ENCODE measurements at places on chromosomes 11 and 22.

DNA sequence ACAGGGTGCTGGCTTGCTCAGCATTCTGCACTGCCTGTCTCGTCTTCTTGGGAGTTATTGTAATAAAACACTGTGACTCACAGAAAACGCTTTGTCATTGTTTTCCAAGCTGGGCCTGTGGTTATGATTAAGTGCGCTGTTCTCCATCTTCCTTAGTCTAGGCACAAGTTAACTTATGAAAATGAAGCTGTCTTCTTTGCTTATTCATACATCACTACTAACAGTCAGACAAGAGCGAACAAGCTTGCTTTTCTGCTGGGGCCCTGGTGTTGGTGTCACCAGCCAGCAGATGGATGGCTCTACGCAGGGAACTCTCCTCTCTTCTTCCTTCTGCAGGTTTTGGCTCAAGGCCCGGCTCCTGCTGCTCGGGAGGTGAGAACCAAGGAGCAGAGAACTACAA lies 380.1 kb upstream of the SYN3 start:
- no peak for DNase-seq

- no peak for DNase-seq
Observed at GRCh38 chr11:64533501-64533900, 57.5 kb upstream of the SLC22A12 start.

GRCh38 chr11:119421351-119421750 lies 1.6 kb downstream of the THY1 start:
- no peak for DNase-seq

- DNase-seq = no peak
Observed at GRCh38 chr11:92284558-92284957, 59.9 kb downstream of the FAT3 start.

GRCh38 chr22:20741634-20742581 lies 32.0 kb upstream of the SERPIND1 start:
- DNase-seq = no peak

- peak; percentile 29 for DNase-seq
Observed at GRCh38 chr11:2213384-2213842, 41.8 kb upstream of the TH start.

DNA sequence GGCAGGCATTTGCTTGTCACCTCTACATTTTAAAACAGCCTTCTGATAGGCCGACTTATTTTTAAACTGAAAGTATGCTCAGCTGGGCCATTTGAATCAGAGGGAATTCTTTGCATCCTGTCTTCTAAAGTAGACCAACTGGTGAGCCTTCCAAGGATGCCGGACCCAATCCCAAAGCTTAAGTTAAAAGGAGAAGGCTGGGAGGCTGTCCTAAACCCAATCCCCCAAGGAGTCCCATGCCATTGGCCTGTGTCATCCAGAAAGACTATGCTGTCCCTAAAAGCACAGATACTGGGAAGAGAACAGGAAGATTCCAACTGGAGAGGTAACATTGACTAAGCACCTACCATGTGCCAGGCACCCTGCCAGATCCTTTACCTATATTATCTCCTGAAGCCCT lies 18.0 kb downstream of the TENM4 start:
- no peak for DNase-seq

- DNase-seq = no peak
Observed at GRCh38 chr11:8832571-8833260, 78.3 kb upstream of the AKIP1 start.

- DNase-seq = no peak
Observed at GRCh38 chr11:65502555-65503367, 3.9 kb downstream of the MALAT1 start.

- DNase-seq = no peak
Observed at GRCh38 chr22:50022171-50022819, 9.7 kb upstream of the IL17REL start.

- no peak for DNase-seq
Observed at GRCh38 chr11:16406226-16406625, 49.9 kb upstream of the SOX6 start.

- no peak for DNase-seq
Observed at GRCh38 chr11:88594274-88594950, 256.9 kb upstream of the CTSC start.

GRCh38 chr11:68009391-68010089 lies 587 bp upstream of the ALDH3B1 start:
- DNase-seq = no peak

DNA sequence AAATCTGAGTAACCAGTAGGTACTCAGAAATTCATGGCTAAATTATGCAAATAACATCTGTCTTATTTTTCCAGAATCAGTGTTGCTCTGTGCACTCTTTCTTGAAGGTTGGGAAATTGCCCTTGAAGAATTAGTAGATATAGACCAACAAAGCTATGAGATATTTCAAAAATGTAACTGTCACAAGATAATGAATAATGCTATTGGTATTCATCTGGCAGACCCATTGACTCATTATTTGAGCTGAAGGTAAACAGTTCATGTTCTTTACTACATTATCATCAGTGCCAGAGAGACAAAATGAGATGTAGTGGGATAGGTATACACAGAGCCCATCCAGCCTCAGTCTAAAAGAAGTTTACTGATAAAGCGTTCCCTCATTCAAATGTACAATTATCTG lies 274.7 kb downstream of the CASP12 start:
- no peak for DNase-seq

DNA sequence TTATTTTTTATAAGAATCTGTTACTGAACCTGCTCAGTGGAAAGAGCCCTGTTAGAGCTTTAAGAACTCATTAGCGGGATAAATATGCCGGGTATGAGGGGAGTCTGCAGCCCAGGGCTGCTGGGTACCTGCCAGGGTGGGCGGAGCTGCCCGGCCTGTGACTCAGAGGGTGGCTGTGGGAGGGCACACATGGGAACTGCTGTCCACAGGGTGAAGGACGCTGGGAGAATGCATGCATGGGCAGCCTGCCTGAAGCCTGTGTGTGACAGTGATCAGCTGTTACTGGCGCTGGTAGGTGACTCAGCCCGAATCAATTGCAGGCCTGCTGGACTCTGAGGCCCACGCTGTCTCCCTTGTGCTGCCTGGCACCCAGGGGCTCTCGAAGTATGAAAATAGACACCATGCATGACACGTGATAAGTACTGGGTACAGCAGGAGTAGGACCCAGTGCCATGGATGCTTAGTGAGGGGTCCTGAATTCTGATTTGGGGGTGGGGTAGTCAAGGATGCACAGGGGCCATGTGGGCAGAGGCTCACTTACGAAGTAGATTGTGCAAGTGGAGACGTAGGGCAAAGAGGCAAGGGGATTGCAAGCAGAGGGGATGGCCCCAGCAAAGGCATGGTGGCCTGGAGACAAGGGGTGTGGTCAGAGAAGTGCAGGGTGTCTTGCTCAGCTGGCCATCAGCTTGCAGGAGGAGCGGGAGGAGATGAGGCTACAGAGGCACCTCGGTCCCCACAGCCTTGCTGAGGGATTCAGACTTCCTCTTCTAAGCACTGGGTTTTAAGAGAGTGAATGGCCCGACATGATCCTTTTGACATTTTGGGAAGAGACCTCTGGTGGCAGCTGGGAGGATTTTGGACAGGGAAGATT lies 36.5 kb downstream of the GRIK4 start:
- no peak for DNase-seq

GRCh38 chr22:39994566-39995392 lies at the start of gene FAM83F:
Gene FAM83F (plus strand): TSS chr22:39994954. CDS start chr22:39995043, 89 bp downstream.
- no peak for DNase-seq

DNA sequence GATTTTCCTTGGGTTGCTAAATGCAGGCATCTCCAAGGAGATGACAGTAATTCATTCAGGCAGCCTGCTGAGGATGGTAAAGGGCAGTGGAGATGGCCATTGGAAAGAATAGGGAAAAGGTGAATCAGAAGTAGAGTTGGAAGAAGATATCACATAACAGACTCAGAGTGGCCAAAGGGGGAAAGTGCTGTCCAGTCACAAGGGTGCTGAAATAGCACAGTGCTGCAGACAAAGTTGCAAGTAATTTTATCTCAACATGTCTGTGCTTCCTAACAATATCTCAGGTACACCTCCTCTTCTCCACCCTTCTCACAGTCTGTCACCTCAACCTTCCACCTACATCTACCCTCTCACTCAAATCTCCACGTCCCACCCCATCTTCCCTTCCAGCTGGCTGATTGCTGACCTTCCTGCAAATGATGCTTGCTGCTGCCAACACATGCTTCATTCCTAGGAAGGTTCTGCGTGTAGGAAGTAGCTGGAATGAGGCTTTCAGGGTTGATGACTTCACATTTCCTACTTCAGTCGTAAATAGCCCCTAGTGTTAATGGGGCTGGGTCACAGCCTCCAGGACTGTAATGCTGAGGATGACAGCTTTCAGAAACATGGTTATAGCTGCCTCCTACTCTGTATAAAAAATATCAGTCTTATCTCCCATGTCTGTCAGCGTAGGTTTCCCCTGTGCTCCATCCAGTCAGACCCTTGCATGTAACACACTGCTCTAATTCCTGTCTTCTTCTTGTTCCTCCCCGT lies 123.9 kb downstream of the CTNND1 start:
- no peak for DNase-seq

DNA sequence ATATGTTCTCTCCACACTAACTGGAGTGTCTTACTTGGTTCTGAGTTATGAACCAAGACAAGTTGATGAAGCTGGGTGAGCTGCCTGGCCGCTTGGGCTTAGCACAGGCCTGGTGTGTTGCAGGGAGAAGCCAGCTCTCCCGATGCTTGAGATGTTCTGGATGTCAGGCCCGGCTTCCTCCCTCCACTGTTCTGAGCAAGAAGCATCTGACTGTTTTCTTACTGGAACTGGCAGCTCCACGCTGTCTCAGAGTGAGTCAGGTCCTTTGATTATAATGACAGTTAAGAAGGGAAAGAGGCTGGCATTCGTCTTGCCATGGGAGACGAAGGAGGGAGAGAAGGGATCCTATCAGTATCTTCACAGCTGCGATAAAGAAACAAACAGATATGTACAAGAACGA lies 46.5 kb upstream of the CRTAM start:
- DNase-seq = no peak

DNA sequence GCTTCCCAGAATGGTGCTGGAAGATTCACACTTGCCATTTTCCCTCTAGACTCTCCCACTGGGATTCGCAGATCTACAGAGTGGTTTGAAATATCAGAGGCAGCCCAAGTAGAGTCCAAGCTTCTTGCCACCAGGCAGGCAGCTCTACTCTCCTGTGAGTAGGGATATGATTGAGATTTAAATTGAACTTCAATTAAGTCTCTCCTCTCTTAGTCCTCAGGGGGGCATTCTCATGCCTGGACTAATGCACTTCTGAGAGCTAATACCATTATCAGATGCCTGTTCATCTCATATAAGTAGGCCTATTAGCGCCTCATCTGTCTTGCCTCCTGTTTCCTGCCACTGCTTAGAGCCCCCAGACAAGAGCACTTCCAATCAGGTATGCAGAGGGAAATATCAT lies 25.5 kb upstream of the AMPD3 start:
- no peak for DNase-seq

GRCh38 chr11:111372538-111372937 lies 6.5 kb downstream of the POU2AF1 start:
- no peak for DNase-seq

GRCh38 chr11:101686514-101686913 lies 102.7 kb upstream of the TRPC6 start:
- no peak for DNase-seq

GRCh38 chr11:120707098-120707497 lies 195.6 kb downstream of the GRIK4 start:
- DNase-seq = no peak

- no peak for DNase-seq
Observed at GRCh38 chr11:125468852-125469251, 27.2 kb downstream of the FEZ1 start.

GRCh38 chr11:11808992-11809615 lies 32.7 kb upstream of the USP47 start:
- no peak for DNase-seq

DNA sequence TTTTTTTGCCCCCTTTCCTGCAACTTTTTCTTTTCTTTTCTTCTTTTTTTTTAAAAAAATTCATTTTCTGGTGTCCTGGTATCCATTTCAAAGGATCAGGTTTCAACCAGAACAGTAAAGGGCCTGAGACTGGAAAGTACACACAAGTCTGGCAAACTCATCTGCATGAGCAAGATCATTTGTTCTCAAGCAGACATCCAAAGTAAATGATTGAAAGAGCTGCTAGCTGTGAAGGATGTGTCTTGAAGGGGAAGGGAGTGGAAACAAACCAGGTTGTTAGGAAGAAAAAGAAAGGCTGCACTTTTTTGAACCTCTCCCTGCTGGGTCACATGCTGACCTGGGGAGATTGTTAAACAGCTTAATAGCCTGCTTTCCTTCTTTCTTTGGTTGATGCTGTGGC lies 5.3 kb downstream of the YAP1 start:
- no peak for DNase-seq

DNA sequence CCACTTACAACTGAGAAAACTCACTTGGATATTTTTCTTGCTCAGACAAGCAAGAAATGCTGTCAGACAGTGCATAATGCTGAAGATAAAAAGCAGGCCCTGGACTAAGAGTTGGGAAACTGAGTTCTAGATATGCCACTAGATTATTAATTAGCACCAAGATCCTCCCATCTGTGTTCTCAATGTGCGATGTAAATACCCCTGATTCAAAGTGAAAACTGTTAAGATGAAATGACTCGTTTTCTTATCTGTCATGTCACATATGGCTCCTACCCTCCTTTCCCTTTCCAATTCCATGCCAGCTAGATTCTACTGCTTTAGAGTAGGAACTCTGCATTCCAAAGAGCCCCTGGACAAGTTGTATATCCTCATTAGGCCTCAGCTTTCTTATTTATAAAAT lies 88.9 kb upstream of the CLNS1A start:
- DNase-seq = no peak

DNA sequence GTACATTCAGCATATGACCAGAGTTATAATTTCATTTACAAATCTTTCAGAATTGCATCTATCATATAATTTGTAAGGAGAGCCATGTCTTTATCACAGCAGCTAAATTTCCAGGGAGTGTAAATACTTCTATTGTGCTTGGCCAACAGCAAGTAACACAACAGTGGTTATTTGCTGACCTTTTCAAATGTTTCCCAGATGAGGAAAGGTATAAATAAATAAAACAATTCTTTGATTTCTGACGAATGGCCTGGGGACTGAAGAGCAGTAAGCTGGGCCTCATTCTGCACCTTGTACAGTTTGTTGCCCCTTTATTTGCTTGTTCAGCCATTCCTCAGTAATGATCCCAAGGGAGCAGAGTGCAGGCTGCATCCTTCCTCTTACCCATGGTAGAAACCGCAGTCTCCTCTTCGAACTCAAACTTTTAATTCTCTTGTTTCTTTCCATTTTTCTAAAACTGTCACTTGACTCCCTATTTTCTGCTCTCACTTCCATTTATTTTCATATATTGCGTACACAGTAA lies 132.8 kb downstream of the DDX10 start:
- DNase-seq = no peak

DNA sequence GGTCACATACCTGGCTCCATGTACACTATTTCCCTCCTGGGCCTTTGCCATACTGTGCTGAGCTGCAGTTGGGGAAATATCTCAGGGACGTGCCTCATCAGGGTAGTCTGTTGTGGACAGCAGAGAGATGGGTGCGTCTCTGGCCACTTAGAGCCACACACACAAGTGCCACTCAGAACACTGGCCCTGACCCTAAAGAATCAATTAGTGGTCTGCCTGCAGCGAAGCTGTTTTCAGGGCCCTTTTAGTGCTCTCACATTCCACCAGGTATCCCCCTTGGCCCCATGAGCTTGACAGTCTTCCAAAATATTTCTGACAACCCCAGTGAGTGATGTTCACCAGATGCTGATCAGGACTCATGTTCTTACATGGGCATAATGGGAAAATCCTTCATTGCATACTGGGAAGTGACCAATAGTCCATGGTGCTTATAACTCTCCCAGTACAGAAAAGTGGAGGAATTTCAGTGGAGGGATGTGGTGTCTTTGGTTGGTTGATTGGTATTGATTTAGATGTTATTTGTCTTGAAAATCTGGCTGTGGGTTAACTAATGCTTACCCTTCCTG lies 66.1 kb downstream of the ME3 start:
- no peak for DNase-seq

- DNase-seq = no peak
Observed at GRCh38 chr11:103529181-103529684, 420.0 kb downstream of the DYNC2H1 start.
